T-helper 1 cell (primary cell): ENCODE measurements at places on chromosomes 4 and X.

GRCh38 chr4:78459327-78459726 is 92.2 kb upstream of the ANXA3 start:
- no peak for DNase-seq

DNA sequence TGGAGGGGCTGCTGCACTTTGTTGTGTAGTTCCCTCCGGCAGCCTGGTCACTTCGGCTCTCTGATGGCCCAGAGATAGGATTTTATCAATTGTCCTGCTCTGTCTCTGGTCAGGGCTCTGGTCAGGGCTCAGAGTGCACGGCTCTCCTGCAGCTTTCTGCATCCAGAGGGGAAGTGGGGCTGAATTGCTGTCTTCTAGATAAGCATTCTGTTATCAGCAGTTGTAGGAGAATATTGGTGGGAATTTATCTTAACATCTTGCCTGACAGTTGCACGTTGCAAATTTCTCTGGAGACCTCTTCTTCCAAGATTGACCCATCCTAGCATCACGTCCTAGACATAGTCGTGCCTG is 62.8 kb downstream of the FAM193A start:
- DNase-seq = no peak

DNA sequence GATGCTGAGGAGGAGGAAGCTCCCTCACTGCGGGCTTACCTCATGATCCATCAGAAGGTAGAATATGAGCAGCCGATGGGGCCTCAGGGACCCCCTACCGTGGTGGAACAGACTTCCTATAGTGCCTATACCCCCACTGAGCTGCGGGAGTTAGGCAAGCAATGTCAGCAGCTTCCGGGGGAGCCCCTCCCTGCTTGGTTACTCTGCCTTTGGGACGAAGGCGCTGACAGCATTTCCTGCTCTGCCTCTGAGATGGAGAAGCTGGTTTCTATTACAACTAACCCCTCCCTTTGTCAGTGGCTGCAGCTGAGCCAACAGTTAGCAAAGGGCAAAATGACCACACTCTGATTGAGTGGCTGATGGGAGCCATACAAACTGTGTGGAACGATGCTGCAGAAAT is 430.7 kb downstream of the IDS start:
- DNase-seq = no peak

GRCh38 chr4:109648266-109648996 is 54.8 kb downstream of the CASP6 start:
- DNase-seq = no peak

DNA sequence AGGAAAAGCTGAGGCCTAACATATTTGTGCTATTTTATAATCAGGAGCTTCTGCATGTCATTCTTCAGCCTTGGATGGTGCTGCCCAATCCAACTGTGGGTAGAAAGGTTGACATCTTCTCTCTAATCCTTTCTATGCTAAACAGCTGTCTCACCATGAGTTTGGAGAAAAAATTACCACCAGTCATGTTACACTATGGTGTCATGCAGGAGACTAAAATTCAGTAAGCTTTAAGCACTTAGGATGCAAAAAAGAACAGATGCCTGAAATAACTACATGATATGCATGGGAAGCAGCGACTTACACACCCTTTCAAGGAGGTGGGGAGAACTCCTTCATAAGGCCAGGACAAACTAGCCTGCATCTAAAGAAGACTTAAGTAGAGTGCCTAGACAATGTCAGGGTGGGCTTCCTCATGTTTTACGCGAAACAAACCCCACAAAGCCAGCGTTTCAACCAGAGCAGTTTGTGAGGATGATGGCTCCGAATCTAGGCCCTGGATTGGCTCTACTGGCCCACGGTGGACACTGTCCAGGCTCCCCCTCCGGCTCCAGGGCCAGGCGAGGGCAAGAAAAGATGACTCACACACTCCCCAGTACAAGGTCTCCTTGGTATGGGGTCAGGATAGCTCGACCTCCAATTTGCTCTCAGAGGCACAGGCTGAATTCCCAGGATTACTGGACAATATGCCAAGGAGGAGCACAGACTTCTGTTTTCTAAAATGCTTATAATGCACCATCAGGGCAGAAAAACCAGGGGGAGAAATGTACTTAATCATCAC is 45.1 kb downstream of the STX18 start:
- no peak for DNase-seq
